ENCODE measurements at places on chromosomes 3 and 15.

GRCh38 chr3:14460342-14461005 lies 58.1 kb downstream of the SLC6A6 start:
- no peak for DNase-seq

GRCh38 chr3:43319376-43319775 lies 33.0 kb downstream of the SNRK start:
- no peak for DNase-seq

DNA sequence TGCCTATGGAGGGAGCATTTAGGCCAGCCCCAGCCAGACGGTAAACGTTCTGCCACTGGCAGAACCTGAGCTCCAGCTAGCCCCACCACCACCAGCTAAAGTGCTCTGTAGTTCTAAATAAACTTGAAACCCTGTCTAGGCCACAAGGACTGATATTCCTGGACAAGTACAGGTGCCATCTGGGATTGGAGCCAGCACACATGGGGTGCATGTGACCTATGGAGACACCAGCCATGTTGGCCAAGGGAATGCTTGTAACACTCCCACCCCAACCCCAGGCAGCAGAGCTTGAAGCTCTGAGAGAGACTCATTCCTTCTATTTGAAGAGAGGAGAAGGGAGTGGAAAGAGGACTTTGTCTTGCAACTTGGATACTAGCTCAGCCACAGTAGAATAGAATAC lies 284.5 kb upstream of the DCBLD2 start:
- DNase-seq, result no peak

DNA sequence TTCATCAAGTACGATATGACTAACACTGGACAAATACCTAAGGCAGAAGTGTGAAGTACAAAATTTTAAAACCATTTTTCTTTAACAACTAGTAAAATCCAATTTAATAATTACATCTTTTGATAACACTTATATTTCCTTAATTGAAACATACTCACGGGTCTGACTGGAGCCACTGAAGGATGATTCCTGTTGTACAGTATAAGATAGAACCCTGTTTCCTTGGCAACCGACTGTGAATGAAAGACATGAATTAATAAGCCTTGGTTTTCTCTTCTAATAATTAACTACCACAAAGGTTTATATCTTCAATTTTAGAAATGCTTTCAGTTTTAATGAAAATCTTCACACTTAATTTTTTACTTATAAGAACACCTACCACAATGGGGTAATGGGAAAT lies 19.4 kb downstream of the DHX36 start:
- no peak for DNase-seq

GRCh38 chr15:99450896-99451358 lies 114.9 kb upstream of the MEF2A start:
- DNase-seq, result no peak

GRCh38 chr15:75104804-75105557 lies 81.6 kb downstream of the PPCDC start:
- peak; percentile 44 for DNase-seq

DNA sequence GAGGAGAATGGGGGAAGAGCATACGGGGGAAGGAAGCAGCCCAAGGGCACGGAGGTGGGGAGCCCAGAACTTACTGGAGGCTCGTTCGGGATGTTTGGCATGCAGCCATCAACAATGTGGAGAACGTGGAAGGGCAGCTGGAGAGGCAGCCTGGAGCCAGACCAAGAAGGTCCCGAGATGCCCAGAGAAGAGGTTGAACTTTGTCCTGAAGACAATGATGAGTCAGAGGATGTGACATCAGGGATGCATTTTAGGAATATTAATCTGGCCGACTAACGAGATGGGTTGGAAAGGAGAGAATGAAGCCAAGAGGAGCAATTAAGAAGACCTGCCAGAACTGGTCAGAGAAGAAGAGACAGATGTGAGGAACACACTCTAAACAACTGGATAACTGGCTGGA lies 98.2 kb downstream of the SRGAP3 start:
- no peak for DNase-seq

GRCh38 chr15:95162967-95163531 lies 931.7 kb downstream of the MCTP2 start:
- DNase-seq, result no peak

DNA sequence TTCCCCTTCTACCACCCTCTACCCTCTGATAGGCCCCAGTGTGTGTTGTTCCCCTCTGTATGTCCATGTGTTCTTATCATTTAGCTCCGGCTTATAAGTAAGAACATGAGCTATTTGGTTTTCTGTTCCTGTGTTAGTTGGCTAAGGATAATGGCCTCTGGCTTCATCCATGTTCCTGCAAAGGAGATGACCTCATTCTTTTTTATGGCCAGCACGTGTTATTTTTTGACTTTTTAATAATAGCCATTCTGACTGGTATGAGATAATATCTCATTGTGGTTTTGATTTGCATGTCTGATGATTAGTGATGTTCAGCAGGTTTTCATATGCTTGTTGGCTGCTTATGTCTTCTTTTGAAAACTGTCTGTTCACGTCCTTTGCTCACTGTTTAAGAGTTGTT lies 63.1 kb upstream of the NPHP3 start:
- no peak for DNase-seq

DNA sequence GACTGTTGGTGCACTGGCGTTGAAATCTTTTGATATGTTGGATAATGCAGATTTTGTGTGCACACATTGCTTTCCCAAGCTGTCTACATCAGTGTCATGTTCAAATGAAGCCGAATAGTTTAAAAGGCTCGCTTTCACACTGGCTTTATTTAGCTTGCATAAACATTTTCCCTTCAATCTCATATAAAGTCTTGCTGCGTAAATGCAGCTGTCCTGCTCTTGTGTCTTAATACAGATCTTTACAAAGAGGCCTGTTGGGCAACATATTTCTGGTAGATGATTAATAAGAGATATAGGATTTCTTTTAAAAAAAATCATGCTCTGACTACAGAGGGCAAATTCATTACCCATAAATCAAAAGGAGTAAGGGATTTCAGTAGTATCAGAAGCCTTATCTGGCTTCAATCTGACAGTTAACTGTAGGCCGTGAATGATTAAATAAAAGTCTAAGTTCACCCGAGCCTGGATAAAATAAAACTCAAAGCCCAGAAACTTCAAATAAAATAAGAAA lies 937.2 kb downstream of the FHIT start:
- no peak for DNase-seq

- DNase-seq, result no peak
Observed at GRCh38 chr3:144380849-144381248, 409.2 kb downstream of the DIPK2A start.

- no peak for DNase-seq
Observed at GRCh38 chr3:81214631-81215030, 546.8 kb downstream of the GBE1 start.

GRCh38 chr3:111902534-111902933 lies 43.5 kb downstream of the PHLDB2 start:
- no peak for DNase-seq

- DNase-seq, result no peak
Observed at GRCh38 chr3:117417411-117417810, 707.8 kb downstream of the TUSC7 start.

GRCh38 chr3:131540143-131540542 lies 37.4 kb upstream of the MRPL3 start:
- no peak for DNase-seq

GRCh38 chr3:142777927-142778326 lies 54.1 kb downstream of the TRPC1 start:
- DNase-seq, result no peak

- DNase-seq, result no peak
Observed at GRCh38 chr3:169118666-169119370, 544.7 kb downstream of the MECOM start.

DNA sequence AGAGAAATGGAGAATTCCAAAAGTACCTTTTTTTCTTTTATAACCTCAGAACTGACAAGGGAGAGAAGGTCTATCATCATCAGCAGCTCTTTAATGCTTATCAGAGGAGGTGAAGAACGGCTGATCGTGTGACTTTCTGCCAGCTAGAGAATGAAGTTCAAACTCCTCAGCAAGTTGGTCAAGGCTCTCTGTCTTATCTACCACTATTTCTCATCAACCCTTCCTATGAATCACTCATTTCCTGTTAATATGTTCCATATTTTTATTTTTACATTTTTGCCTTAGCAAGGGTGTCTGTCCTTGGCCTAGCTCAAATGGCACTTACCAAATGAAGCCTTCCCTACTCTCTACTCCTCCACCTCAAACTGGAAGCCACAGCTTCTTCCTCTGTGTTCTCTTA lies 73.1 kb upstream of the TSPAN3 start:
- DNase-seq, result no peak

DNA sequence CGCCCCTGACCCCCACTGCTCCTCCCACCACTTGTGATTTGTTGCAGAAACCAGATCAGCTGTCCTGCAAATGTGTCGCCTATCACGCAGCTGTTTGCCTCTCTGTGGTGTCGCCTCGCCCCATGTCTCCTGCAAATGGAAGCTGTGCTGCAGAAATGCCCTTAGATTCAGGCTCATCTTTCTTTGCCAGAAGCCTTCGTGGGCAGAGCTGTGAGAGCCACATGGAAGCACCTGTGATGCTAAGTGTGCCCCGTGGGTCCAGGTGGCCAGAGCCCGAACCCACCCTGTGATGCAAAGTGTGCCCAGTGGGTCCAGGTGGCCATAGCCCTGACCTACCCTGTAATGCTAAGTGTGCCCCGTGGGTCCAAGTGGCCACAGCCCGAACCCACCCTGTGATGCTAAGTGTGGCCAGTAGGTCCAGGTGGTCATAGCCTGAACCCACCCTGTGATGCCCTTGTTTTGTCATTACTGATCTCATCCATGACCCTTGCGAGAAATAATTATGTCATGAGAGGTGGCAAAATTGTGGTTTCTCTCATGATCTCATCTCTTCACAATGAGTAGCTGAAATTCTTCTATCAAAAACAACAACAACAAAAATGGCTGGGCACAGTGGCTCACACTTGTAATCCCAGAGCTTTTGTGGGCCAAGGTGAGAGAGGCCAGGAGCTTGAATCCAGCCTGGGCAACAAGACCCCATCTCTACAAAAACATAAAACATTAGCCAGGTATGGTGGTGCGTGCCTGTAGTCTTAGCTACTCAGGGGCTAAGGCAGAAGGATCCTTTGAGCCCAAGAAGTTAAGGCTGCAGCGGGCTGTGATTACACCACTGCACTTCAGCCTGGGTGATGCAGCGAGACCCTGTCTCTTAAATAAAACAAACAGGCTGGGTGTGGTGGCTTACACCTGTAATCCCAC lies 187.4 kb downstream of the GOLGA6L6 start:
- DNase-seq, result no peak

DNA sequence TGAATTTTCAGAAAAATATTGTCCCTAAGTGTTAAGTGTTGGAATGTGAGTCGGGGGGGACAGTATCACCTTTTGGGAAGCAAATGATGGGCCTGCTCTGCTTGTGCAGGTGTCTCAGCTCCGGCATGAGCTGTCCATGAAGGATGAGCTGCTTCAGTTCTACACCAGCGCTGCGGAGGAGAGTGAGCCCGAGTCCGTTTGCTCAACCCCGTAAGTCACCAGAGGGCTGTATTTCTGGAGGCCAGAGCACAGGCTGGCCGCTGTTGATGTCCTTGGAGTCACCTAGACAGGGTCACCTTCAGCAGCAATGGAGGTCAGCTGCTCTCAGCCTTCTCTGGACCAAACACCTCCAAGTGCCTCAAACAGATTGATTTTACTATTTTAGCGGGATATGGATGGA lies 78.0 kb downstream of the CCK start:
- no peak for DNase-seq

GRCh38 chr3:154496978-154497377 lies 67.0 kb upstream of the GPR149 start:
- no peak for DNase-seq

DNA sequence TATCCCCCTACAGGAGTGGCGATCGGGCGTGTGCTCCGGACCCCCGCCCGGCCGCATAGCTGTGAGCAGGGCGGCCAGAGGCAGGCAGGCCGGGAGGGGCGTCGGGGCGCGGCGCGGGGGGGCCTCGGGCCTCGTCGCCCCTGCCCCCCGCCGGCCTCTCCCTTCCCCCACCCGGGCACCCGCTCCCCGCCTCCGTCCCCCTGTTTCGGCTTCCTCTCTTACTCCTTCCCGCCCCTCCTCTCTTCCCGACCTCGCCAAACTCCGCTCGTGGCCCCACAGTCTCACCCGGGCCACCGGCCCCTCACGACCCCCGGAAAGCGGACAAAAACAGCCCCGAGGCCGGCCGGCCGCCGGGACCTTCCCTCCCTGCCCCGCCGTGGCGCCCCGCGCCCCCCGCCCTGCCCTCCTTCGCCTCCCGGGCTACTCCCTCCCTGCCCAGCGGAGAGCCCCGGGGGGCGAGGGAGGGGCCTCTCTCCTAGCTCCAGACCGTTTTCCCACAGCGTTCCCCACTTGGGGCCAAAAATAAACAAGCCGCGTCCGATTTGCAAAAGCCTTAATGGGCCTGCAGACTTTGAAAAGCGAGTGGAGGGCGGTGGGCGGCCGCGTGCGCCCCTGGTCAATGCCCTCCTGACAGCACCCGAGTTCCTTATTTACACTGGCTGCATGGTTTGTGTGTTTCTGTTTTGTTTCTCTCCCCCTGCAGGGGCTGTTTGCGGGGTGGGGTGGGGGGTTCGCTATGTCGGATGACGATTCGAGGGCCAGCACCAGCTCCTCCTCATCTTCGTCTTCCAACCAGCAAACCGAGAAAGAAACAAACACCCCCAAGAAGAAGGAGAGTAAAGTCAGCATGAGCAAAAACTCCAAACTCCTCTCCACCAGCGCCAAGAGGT lies 1.0 kb downstream of the UBE2E1 start:
- no peak for DNase-seq

DNA sequence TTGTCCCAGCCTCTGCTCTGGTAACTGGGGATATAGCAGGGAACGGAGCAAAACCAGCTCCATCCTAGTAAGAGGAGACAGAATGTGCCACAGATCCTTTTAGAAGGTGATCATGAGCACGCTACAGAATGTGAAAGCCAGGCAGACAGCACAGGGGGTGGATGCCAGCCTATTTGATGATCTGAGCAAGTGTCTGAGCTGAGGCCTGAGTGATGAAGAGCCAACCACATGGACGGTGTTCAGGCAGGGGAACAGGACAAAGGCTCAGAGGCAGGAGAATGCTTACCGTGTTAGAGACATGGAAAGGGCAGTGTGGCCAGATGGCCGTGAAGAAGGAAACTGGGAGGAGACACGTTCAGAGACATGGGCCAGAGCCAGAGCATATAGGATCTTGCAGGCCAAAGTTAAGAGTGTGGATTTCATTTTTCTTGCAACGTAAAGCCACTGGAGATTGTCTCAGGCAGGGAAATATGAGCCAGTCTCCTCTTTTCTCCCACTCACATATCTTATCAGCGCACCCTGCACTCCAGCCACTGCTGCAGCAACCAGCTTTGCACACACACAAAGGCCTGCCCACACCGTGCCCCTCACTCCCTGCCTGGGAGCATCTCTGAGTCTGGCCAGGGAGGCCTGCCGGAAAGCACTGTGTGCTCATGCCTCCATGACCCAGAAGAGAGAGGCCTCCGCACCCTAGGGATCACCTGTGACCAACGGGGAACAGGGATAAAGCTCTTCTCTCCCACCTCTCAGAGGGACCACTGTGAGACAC lies 20.1 kb downstream of the RAB43 start:
- DNase-seq, result no peak

Data from forelimb muscle (tissue), 1 donor.